ENCODE measurements at places on chromosomes 2 and 18.

GRCh38 chr2:169073963-169074751 lies 4.8 kb downstream of the DHRS9 start:
- no peak for DNase-seq

GRCh38 chr2:126558029-126558428 lies 97.9 kb upstream of the GYPC start:
- no peak for DNase-seq

DNA sequence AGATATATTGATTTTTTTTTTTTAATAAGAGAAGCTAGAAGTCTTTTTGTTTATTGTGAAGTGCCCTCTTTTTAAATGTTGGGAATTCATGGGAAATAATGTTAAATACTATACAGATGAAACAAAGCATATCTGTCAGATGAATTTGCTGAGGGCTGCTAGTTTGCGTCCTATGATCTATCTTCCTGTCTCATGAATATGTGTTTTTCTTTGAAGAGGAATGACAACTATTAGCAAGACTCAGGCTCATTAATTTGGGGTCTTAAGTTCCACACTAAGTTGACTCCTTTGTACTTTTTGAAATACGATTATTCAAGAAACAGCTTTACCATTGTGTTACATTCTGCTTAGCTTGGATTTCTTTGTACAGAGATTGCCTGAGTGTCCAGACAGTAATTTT lies 57.9 kb downstream of the AGFG1 start:
- DNase-seq = no peak

DNA sequence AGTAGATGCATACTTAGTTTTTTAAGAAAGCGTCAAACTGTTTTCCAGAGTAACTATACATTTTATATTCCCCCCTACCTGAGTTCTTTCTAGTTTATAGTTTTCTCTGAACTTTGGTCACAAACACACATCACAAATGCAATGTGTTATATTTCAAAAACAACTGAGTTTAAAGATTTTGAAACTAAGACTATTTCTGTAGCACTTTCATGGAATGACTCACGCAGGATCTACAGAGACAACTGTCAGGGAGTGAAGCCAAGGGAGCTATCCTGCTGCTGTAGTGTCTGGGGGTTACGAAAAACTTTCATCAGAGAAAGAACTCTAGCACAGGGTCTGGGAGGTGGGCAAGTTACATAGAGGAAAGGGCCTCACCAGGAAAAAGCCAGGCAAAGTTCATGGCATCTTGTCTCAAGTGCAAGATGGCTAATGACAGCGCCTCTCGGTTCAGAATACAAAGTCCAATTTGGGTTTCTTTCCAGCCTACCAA lies 66.8 kb downstream of the UXS1 start:
- DNase-seq = no peak

DNA sequence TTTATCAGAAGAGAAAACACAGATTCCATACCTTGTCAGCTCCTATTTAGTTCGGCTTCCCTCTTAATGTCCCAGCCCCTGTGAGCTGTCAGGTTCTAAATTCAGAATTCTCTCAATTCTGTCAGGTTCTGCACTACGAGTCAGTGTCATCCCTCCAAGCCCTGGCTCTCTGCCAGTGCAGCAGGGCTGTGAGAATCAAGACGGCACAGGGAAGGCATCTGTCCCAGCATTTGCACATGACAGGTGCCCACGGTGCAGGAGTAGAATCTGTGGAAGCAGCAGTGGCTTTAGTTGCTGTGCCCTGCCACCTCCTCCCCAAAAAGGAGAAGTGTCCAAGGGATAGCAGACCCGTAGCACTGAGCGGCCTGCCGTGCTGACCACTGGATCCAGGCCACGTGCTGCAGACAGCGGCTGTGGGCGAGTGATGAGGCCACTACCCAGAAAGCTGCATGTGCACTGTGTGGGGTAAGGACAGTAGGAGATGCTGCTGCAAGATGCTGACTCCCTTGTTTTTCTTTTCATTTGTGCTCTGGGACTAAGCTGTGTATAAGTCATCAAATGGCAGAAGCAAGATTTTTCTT lies 12.8 kb downstream of the RBFA start:
- no peak for DNase-seq

DNA sequence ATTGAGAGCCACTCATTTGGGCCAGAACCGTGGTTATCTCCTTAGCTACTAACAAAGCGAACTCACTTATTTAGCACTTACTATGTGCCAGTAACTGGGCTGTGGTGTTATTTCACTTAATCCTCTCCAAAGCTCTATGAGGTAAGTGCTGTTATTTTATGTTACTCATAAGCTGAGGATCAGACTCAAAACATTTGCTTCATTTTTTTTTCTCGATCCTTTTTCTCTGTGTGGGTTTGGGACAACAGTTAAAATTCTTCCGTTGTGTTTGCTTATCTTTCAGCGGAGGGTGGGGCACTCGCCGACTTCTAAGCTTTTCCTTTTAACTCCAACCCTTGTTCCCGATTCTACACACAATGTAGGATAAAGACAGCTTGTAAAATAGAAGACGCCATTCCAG lies 52.8 kb downstream of the TMEM178A start:
- no peak for DNase-seq

All from CD4-positive, alpha-beta memory T cell (primary cell).